EL (cell line): ENCODE measurements at places on chromosomes 5 and 9.

DNA sequence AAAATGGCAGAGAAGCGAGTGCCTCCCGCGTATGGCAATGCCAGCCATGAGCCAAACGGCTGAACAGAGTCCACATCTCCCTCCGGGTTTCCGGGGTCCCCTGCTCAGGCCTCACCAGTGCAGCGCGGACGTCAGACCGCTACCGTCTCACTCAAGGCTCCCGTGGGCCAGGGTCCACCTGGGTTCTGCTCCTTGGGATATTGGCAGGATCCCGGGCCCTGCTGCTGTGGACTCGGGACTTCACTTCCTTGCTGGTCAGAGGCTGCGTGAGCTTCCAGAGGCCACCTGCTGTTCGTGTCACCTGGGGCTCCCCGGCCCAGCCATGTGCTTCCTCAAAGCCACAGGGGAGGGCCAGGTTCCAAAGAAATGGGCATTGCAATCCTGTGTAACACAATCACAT, 38.4 kb upstream of the CLPTM1L start:
- no peak for DNase-seq

DNA sequence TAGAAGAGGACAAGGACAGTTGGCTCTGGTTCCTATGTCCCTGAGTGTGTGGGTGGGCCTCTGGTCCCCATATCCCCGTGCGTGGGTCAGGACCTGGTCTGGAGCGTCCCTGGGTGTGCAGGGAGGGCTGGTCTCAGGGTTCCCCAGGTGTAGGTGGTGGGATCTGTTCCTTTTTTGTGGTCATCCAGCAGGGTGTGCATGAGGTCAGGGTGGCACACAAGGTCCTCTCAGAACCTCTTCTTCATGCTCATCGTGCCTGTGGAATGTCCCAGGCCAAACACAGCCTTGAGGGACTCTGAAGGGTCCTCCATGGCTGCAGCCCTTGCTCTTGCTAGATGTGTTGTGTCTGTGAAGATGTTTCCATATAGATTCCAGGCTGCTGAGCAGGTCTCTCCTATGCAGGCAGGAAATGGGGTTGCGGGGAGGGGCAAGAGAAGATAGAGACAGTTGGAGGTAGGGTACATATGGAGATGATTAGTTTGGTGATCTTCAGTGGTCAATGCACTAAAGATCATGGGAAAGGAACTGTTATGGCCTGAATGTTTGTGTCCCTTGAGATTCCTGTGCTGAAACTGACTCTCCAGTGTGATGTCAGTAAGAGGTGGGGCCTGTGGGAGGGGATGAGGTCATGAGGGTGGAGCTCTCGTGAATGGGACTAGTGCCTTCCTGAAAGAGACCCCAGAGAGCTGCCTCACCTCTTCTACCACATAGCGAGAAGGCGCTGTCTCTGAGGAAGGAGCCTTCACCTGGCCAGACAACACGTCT, 53.1 kb downstream of the NXNL2 start:
- no peak for DNase-seq

DNA sequence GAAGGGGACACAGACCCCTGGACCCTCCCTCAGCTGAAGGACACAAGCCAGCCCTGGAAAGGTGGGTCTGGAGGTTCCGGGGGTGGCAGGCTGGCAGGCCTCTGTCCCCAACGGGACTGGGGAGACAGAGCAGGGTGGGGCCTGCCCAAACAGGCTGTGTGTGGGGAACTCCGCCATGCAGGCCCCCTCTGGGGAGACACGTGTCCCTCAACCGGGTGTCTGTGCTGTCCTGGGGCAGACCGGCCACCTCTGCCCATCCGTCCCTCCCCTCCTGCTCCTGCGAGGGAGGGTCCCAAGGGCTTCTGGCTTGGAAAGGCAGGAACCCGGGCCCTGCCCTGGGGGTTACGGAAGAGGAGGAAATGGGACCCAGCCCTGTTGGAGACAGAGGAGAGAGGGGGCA, 1.4 kb downstream of the SLC34A3 start:
- no peak for DNase-seq

GRCh38 chr5:175118700-175119309, 325.2 kb downstream of the DRD1 start:
- no peak for DNase-seq

GRCh38 chr5:113232221-113232620, 202.6 kb downstream of the TSSK1B start:
- no peak for DNase-seq

- DNase-seq, result no peak
Measured at GRCh38 chr9:126109575-126109974, 217.1 kb upstream of the MVB12B start.
